ENCODE measurements at places on chromosomes 16 and 17.

- DNase-seq, result no peak
These were observed 522 bp downstream of the NAGS start for GRCh38 chr17:44004761-44005526.

- DNase-seq, result no peak
These were observed 44.3 kb upstream of the CPNE2 start for GRCh38 chr16:57048095-57048494.

GRCh38 chr17:48290378-48290777 lies 139.6 kb downstream of the SKAP1 start:
- no peak for DNase-seq

DNA sequence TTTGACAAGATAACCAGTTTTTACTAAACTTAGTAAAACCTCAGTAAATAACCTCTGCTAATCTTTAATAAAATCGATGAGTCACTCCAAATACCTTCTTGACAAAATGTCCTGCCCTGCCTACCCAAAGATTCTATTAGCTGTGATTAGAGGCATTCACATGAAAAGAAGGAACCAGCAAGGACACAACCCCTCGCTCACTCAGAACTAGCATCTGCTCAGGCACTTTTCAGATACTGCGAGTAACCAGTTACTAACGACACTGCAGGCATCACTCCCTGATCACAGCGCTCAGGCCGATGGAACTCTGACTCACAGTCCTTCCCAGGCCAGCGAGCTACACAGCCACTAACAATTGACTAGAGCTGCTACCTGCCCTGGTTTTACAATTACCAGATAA lies 24.3 kb downstream of the PELP1 start:
- DNase-seq, result no peak

DNA sequence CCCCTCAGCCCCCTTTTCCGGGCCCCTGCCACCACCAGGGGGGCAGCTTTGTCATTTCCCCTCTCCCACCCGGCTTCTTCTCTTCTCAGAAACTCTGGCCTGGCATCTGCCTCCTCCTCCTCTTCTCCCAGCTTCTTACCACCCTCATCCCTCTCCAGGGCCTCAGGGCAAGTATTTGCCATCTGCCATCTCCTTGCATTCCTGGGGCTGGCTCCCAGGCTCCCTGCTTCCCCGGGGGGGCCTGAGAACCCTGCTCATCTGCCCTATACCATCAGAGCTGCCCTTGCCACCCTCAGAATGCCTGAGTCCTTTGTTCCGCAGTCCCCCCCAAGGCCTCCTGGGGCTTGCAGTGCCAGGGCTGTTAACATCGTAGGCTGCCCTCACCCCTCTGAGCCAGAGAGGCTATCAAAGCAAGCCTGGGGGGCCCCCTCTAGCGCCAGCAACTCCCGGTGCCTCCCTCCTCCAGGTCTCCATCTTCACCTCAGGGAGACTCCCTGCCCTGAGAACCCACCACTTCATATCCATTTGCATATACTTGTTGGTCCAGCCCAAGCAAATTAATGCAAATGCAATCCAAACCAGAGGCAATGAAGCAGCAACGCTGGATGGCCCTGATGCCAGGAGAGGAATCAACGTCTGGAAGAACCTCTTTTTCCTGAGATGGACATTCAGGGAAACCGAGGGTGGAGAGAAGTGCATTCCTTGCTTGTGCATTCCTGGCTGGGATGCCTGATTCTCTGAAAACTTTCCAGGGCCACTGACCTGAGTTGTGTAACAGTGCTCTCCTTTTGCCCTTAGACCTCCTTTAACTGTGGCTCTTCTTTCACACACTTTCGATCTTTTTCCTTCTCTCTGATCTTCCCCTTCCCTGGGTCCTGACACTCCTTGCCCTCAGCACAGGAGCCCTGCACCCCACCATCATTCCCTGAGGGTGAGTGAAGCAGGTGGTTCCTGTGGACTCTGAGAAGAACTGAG lies 20.7 kb upstream of the SP2 start:
- DNase-seq, result no peak

- DNase-seq, result no peak
These were observed 57.6 kb downstream of the AMFR start for GRCh38 chr16:56367764-56368163.

DNA sequence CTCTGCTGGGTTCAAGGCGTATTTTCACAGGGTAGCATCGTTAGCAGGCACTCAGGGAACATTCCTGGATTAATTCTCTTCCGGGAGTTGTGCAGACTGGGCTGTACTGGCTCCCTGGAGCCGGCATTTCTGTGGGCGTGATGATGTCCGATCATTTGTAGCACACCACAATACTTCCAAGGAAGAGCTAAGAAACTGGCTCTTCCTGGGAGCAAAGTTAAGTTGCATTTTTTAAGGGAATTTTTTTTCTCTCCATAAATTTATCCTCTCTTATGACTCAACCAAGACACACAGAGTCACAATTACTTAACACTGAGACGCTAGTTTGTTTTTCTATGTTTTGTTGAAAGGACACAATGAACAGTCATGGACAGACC lies 211.6 kb upstream of the FOXF1 start:
- DNase-seq, result peak; percentile 84

DNA sequence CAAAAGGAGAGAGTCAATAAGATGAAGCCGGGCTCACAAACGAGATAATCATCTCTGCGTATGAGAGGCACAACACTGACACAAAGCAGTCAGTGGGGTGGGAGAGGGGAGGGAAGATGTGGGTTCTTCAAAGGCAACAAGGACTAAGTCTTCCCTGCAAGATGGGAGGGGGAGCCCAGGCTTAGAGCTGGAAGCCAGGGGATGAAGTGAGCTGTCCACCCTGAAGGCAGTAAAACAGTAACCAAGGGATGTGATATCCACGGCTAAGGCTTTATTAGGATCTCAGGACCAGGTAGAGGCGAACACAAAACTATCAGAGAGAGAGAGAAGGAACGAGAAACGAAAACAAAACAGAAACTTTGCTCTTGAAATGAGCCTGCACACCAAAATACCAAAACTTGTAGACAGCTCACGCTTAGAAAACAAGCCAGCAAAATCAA lies 115.9 kb downstream of the DYNLRB2 start:
- no peak for DNase-seq

All from T47D (cell line).